Stimulated activated CD8-positive, alpha-beta memory T cell treated with anti-CD3 and anti-CD28 coated beads, Interleukin-15, amount 100 ng/mL, for 48 hours (primary cell): ENCODE measurements at places on chromosomes 13 and 19.

DNA sequence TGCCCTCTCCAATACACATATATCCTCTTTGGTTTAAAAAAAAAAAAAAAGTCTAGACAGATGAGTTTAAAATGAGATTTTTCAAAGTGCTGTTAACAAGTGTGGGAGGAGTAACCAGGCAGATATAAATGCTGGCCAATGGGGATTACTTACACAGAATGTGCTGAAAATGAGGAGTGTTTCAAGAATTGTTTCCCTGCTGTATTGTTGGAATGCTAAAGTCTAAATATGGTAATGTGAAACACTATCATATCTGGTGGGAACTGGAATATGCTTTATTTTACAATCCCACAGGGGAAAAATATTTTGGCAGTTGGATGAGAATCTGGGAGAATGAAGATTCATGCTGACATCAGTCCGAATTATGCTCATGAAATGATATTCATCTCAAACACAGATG, 250.7 kb downstream of the DCT start:
- no peak for DNase-seq

DNA sequence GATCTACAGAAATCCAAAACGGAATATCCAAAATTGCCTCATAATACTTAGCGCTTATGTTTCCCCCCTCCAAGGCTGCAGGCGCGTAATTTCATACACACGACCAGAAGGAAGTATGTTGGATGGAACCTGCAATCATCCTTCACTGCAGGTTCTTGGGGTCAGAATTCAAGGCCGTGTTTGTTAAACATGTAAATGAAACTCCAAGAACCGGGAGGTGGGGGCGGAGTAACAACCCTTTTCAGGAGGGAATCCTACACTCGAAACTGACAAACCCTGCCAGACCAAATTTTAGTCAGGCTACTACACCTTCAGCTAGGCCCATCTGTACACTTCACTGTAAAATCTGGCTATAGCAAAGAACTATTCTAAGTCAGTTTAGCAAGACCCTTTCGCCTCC, 1.3 kb downstream of the ZNF607 start:
- no peak for DNase-seq

DNA sequence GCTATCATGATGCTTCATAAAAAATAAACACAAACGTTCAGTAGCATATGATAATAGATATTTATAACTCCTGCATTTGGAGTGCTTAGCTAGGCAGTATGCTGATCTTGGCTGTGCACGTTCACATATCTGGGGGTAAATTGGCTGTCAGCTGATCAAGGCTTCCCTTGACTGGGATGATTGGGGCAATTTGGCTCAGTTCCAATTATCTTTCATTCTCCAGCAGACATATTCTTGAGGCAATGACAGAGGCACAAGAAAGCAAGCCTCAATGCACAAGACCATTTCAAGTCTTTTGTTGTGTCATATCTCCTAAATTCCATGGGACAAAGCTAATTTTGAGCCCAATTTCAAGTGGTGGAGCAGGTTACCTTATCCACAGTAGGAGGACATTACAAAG, 142.0 kb downstream of the DLEU7 start:
- no peak for DNase-seq

DNA sequence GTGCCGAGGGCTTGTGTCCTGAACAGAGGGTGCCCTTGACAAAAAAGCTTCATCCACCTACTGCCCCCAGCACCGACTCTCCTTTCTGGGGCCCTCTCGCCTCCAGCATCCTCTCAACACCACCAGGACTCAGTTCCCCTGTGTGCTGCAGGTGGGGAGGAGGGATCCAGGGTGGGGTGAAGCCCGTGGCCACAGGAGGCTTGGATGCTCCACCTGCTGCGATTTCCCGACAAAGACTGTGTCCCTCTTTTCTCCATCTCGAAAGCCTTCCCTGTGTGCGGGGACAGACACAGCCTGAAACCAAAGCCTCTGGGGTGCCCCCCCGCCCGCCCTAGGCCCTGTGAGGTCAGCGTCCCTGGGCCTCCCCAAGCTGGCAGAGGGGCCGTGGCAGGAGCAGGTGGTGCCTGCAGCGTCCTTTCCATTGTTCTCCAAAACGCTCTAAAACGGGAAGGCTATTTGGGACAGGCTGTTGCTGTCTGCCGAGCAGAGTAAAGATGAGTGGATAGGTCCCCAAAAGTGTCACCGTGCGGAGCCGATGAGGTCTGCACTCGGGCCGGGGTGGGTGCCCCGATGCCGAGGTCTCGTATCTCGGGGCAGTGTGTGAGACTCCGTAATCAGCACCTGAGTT, 185.7 kb downstream of the PTPRS start:
- DNase-seq, result no peak

GRCh38 chr19:7311911-7312310, 17.7 kb upstream of the INSR start:
- DNase-seq, result no peak

DNA sequence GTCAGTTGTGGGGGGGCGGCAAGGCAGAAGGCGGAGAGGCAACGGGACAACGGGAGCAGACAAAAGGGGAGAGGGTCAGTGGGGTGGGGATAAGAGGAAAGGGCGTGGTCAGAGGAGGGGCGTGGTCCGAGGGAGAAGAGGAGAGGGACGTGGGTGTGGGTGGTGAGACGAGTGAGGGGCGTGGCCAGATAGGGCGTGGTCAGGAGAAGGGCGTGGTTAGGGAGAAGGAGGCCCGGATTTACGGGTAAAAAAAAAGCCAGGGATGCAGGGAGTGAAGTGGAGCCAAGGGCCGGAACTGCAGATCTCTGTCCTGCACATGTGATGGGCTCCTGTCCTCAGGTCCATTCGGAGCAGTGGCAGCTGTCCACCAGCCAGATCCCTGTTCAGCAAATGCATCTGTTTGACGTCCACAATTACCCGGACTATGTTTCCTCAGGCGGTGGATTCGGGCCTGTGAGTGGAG, 21.5 kb downstream of the CPT1C start:
- no peak for DNase-seq

DNA sequence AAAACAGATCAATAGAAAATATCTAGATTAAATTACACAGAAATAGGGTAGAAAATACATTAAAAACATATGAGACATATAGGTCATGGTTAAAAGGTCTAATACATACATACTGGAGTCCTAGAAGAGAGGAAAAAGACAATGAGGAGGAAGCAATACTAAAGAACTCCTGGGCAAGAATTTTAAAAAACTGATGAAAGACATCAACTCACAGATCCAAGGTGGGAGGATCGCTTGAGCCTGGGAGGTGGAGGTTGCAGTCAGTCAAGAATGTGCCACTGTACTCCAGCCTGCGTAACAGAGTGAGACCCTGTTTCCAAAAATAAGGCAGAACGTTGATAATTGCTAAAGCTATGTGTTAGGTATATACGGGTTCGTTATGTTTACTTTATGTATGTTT, 5.4 kb upstream of the KASH5 start:
- DNase-seq, result no peak

- DNase-seq, result no peak
Observed at GRCh38 chr19:392375-392970, 16.5 kb downstream of the C2CD4C start.

DNA sequence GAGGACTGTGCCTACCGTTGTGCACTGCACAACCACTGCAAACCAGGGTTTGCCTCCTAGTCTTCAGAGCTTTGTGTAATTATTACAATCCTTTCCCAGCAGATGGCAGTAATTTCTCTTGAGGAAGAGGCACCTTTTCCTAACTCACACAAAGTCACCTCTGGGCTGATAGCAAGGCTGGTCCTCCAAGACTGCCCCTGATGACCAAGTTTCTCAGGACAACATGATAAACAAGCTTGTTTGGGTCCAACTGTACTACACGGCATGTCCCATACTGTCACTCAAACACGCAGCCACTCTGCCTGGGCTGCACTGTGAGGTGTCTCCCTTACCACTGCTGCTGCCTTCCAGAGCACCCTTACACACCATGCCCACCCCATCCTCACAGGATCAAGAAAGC, 39.3 kb downstream of the RFXAP start:
- no peak for DNase-seq

GRCh38 chr13:112175162-112176075, 108.5 kb downstream of the SOX1 start:
- DNase-seq, result no peak

- no peak for DNase-seq
Observed at GRCh38 chr19:49409441-49410029, 13.7 kb downstream of the PTH2 start.

DNA sequence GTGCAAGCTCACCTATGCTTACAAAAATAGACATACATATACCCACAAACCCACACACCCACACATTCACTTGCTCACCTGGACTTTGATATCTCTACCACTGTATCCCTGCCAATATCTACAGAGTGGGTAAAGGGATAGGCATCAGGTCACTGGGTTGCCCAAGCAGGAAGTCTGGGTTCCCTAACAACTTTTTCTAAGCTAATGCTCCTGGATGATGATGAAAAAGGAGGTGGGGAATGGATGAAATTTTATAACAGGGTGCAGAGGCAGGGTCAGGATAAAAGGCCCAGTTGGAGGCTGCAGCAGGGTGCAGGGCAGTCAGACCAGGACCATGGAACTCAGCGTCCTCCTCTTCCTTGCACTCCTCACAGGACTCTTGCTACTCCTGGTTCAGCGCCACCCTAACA, at the start of gene CYP2B6:
CYP2B6 (plus strand) TSS at position 311 of the 410 bp plus-strand sequence; CDS start at position 335, 24 bp downstream.
- DNase-seq, result no peak

- DNase-seq, result no peak
Observed at GRCh38 chr13:20400774-20401173, 124.9 kb downstream of the CRYL1 start.

DNA sequence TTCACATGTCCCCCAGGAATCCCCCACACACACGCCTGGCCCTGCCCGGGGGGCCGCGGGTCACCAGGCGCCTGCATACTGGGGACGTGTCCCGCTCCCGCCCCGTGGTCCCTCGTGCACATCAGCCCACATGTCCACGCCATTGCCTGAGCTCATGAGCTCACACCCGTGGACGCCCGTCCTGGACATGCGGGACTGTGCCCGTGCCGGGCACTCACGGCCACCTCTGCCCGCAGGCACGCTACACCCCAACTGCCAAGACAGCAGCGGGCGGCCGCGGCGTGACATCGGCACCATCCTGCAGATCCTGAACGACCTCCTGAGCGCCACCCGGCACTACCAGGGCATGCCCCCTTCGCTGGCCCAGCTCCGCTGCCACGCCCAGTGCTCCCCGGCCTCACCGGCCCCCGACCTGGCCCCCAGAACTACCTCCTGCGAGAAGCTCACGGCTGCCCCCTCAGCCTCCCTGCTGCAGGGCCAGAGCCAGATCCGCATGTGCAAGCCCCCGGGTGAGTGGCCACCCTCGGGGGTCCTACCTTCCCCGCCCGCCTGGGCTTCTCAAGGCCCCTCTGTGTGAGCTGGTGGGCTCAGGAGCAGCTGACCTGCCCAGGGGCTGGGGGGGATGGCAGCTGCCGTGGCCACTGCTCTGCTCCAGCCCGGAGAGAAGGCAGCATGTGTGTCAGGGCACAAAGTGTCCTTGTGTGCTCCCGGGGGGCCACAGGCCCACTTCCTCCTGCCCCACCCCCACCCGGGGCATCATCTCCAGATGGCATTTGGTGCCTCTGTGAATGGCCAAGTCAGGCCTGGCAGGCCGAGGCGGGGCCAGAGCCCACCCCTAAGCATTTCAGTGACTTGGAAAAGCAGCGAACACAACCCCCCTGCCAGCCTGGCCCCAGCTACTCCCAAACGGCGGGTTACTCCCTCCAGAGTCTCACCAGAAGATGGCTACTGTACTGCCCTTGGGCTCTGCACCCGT, 7.1 kb downstream of the MIDN start:
- no peak for DNase-seq
